NK-92 treated with Interleukin-12 subunit alpha and Interleukin-12 subunit beta, amount 100 ng/mL, for 24 hours (cell line): ENCODE measurements at places on chromosomes 1 and 21.

DNA sequence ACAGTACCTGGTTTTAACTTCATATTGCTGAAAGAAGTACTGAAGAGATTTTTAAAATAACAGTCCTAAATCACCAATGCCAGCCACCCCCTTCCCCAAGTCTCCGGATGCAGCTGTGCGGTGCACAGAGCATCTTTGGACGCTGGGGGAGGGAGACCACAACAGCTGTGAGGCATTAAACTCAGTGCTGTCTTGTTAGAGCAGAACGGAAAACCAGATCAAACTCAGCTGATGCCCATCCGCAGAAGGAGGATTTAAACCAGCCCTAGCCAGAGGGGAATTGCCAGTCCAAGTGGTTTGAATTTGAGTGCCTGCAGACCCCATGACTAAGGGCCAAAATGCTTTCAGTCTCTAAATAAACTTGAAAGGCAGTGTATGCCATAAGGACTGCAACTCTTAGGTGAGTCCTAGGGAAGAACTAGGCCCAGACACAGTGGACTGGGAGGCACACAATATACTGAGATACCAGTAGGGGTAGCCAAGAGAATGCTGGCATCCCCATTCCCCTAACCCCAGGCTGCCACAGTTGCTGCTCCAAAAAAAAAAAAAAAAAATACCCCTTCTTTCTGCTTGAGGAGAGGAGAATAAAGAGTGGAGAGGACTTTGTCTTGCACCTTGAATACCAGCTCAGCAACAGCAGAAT, 576.2 kb downstream of the NEGR1 start:
- no peak for DNase-seq

GRCh38 chr1:234125283-234125682, 220.8 kb downstream of the SLC35F3 start:
- DNase-seq: peak; percentile 11

- DNase-seq: no peak
Observed at GRCh38 chr1:66253330-66253921, 280.5 kb upstream of the SGIP1 start.

GRCh38 chr1:166017395-166017794, 149.4 kb downstream of the FAM78B start:
- no peak for DNase-seq

GRCh38 chr1:50968158-50968820, 1.8 kb upstream of the CDKN2C start:
- peak; percentile 85 for DNase-seq

DNA sequence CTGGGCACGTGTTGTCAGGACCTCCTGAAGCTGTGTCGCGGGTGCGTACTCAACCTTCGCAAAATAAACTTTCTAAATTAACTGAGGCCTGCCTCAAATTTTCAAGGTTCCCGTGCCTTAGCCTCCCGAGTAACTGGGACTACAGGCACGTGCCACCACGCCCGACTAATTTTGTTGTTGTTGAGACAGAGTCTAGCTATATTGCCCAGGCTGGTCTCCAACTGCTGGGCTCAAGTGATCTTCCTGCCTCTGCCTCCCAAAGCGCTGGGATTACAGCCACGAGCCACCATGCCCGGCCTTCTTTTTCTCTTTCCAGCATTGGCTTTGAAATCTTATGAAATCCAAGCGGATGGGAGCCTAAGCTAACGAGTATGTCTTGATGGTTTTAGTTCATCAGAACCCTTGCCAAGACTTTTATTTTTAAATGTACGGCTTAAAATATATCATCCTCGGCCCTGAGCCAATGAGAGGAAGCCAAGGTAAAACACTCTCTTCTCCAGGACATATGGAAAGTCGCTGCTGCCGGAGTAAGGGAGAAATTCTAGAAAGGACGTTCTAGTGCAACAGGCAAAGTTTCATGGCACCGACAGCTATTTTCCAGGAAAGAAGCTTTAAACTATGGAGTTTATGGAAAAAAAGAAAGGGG, 12.7 kb upstream of the ERVH48-1 start:
- no peak for DNase-seq

GRCh38 chr1:38859561-38860453, at the start of gene RRAGC:
RRAGC (minus strand) TSS chr1:38859772; CDS start chr1:38859646, 126 bp downstream.
- DNase-seq: peak; percentile 99

- no peak for DNase-seq
Observed at GRCh38 chr1:171509191-171509590, 23.9 kb downstream of the PRRC2C start.

GRCh38 chr21:29829564-29830275, 110.1 kb downstream of the GRIK1 start:
- DNase-seq: no peak

- no peak for DNase-seq
Observed at GRCh38 chr1:221693087-221693486, 48.8 kb downstream of the DUSP10 start.

GRCh38 chr1:17629460-17629859, 90.0 kb downstream of the ARHGEF10L start:
- DNase-seq: no peak

- no peak for DNase-seq
Observed at GRCh38 chr1:26254404-26254803, 20.4 kb downstream of the CEP85 start.

GRCh38 chr1:46558141-46558963, 6.9 kb upstream of the KNCN start:
- no peak for DNase-seq
